ENCODE measurements at places on chromosomes 3 and 15. TPM values are rescaled to one million over a fixed set of nuclear protein-coding genes. Genes with fewer than 3 reads are reported as not detected.

TRIM42 gene
- not detected for total RNA-seq

PLA2G4D gene
- not detected for total RNA-seq

RAF1 gene
- total RNA-seq = 75.8 TPM

IGDCC3 gene
- under 0.01 TPM for total RNA-seq

PLIN1 gene
- total RNA-seq = 0.15 TPM

OSTN gene
- not detected for total RNA-seq

FSTL1 gene
- total RNA-seq = 332 TPM

PRICKLE2 gene
- total RNA-seq = 8.9 TPM

C3orf70 gene
- 0.50 TPM for total RNA-seq

TIGIT gene
- total RNA-seq = not detected

REC114 gene
- total RNA-seq = not detected

HGD gene
- total RNA-seq = not detected

GABRR3 gene
- not detected for total RNA-seq

APOD gene
- total RNA-seq = 1.0 TPM

UROC1 gene
- not detected for total RNA-seq

ADPRH gene
- total RNA-seq = 2.0 TPM

CACNA2D2 gene
- 0.17 TPM for total RNA-seq

IL5RA gene
- not detected for total RNA-seq

CYB561D2 gene
- 30.3 TPM for total RNA-seq

ZNF620 gene
- 0.67 TPM for total RNA-seq

CHST14 gene
- total RNA-seq = 17.1 TPM

MAPKAPK3 gene
- 40.3 TPM for total RNA-seq

ANKRD63 gene
- not detected for total RNA-seq

CLDN1 gene
- total RNA-seq = 0.59 TPM

ENTPD3 gene
- total RNA-seq = under 0.01 TPM

CCRL2 gene
- not detected for total RNA-seq

SRGAP3 gene
- 1.2 TPM for total RNA-seq

DIS3L gene
- total RNA-seq = 16.1 TPM

ARPC4 gene
- total RNA-seq = 196 TPM

SAMD7 gene
- not detected for total RNA-seq

C3orf52 gene
- total RNA-seq = 1.6 TPM

CHCHD6 gene
- total RNA-seq = 23.0 TPM

ASB7 gene
- total RNA-seq = 8.6 TPM

HYKK gene
- 7.4 TPM for total RNA-seq

CCDC39 gene
- total RNA-seq = not detected

NR1I2 gene
- under 0.01 TPM for total RNA-seq

TSC22D2 gene
- 8.8 TPM for total RNA-seq

SI gene
- not detected for total RNA-seq

SPESP1 gene
- total RNA-seq = 3.7 TPM

P2RY13 gene
- total RNA-seq = not detected

CDCP1 gene
- 23.2 TPM for total RNA-seq

CCR4 gene
- not detected for total RNA-seq

FAN1 gene
- 10.9 TPM for total RNA-seq

SLCO3A1 gene
- total RNA-seq = 1.3 TPM

DOCK3 gene
- under 0.01 TPM for total RNA-seq

CCR3 gene
- total RNA-seq = not detected
